ENCODE measurements at places on chromosomes 2 and 18.

DNA sequence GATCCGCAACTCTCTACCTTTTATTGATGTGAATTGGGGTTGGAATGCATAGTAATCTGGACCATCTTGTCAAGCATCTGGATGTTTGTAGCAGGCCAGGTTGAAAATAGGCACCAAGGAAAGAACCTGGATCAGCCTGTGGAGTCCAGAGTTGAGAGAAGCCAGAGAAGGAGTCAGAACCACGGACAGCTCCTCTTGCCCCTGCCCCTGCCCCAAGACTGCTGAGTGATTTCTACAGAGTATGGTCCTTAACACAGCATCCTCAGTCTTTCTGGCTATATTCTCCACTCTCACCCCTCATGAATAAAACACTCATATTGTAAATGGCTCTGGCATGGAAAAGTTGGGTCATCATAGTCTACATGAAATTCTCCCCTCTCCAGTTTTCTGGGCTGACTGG lies 154.6 kb downstream of the LOXHD1 start:
- no peak for DNase-seq

DNA sequence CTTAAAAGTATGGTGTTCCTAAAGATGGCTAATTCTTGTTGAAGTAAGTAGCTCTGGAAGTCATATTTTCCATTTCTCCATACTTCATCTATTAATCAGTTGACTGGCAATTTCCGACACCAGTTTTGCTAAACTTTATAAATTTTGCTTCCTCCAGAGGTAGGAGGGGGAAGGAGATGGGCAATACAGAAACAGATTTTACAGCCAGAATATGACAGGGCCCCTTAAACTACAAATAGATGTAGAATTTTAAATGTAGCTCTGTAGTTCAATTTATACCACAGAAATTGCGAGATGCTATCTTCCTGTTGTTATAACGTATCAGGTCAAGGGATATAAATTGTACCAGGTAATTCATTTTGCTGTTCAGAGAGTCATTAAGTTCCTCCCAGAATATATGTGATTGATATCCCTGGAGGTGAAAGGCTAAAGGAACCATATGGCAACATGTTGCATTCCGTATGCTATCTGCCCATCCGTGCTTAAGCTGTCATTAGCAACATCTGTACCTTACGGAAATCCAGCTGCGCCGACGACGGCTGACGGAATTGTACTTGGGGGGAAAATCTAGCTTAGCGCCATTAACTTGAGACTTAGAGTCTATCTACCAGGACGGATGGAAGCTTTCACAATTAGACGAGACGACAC lies 8.4 kb upstream of the NR4A2 start:
- peak; percentile 48 for DNase-seq

DNA sequence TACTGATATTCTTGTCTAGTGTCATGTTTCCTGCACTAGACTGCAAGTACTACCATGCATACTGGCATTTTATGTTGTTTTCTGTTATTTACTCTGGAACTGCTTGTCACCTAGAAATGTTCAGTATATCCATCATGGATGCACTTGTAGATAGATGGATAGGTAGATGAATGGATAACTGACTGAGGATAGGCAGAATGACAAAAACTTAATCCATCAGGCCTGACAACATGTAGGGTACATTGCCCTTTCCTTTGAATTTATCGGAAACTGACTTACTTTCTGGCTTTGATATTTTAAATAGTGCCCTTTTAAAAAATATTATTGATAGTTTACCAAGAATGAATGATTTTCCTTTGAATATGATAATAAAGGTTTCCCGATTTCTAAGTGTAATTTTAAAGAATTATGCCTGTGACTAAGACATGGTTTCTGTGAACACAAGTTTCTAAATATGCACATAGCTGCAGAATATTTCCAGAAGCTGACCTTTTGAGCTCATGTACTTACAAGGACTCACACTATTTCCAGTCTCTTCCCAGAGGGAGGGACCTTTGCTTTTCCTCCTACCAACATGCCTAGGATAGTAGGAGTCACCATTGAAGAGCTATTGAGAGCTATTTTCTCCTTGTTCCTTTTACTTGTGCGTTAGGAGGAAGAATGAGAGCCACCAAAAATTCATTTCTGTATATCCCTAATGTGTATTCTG lies 81.3 kb downstream of the ANKRD12 start:
- no peak for DNase-seq

DNA sequence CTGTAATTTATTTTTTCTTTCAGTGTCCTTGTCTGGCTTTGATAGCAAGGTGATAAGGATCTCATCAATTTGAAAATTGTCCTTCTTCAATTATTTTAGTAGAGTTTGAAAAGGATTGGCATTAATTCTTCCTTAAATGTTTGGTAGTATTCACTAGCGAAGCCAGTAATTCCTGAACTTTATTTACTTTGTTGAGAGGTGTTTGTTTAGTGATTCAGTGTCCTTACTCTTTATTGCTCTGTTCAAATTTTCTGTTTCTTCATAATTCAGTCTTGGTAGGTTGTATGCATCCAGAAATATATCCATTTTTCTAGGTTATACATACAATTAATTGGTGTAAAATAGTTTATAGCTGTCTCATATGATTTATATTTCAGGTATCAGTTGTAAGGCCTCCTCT lies 676.7 kb upstream of the POU3F3 start:
- DNase-seq: no peak

- no peak for DNase-seq
Measured at GRCh38 chr2:155412598-155412997, 714.1 kb downstream of the KCNJ3 start.
